ENCODE measurements at places on chromosomes 2 and 18.

DNA sequence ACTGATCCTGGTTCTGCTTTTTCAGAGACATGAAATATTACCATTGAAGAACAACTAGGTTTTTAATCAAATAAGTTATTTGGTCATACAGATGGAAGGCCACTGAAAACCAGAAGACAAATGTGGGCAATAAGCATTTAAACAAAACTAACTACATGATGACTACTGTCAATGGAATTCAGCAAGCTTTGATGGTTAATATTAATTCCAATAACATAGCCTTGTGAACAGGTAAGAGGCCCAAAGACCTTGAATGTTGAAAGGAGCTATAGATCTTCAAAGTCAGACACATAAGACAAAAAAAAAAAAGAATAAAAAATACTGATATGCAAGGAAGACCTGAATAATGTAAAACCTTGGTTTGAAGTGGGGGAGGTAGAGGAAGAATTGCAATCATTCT lies 1955.6 kb upstream of the CELF4 start:
- no peak overlapping the region for H3K27ac ChIP-seq
- DNase-seq = no peak
- no peaks in the 10 kb centered on the region for H3K36me3 ChIP-seq
- H3K4me3 ChIP-seq = no peak overlapping the region
- H3K27me3 ChIP-seq = no peaks in the 10 kb centered on the region

- H3K36me3 ChIP-seq = no peaks in the 10 kb centered on the region
- DNase-seq = no peak
- H3K4me1 ChIP-seq = no peaks in the 10 kb centered on the region
- no peak overlapping the region for H3K4me3 ChIP-seq
- H3K27ac ChIP-seq = no peak overlapping the region
These were observed 43.4 kb upstream of the DNAJC10 start for GRCh38 chr2:182672466-182673165.

DNA sequence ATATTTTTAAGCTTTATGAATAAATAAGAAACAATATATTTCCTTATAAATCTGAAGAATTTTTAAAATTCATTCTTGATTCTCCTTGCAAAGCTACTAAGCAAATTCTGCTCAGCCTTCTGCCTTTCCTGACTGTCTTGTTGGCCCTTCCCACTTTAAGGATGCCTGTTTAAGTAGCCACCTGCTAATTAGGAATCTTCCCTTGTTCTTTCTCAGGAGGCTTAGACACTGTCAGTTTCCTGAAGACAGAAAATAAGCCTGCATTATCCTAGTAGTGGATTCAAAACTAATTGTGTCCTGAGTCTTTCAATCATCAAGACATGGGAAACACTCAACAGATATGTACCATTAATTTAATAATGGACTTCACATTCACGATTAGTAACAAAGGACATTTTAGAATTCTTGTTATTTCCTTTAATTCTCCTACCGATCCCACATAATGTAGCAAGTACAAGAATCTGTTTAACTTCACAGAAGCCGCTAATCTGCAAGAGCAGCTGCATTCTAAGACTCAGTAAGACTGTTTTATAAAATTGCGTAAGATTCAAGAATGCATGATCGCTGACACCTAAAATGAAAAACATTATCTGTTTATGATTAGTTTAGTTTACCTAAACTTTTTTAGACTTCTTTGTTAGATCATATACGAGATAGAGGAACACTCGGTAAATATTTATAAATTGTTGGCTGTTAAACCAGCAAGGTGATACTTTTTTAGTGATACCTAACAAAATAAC lies 445.4 kb upstream of the DSEL start:
- H3K27me3 ChIP-seq = no peaks in the 10 kb centered on the region
- H3K36me3 ChIP-seq = no peaks in the 10 kb centered on the region
- no peak overlapping the region for H3K27ac ChIP-seq
- H3K4me3 ChIP-seq = no peak overlapping the region
- DNase-seq = no peak

DNA sequence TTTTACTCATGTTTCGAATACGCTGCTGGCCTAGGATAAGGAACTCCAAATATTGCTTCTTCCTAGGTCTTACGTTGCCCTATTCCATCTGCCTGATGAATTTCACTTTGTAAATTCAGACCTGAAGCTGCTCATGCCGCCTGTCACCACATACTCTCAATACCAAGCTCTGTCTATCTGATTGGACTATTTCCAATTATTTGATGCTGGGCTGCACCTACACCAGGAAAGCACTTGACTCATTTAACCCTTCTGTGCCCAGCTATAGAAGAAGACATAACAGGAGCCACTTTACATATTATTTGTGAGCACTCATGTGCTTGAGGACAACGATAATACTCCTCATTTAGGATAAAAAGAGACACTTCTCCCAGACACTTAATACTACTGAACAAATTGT lies 1293.9 kb upstream of the LRRTM1 start:
- no peaks in the 10 kb centered on the region for H3K4me1 ChIP-seq
- no peaks in the 10 kb centered on the region for H3K27me3 ChIP-seq
- H3K27ac ChIP-seq = no peak overlapping the region
- H3K36me3 ChIP-seq = no peaks in the 10 kb centered on the region

GRCh38 chr2:105820691-105821090 lies 76.0 kb downstream of the NCK2 start:
- no peak for DNase-seq
- H3K27ac ChIP-seq = no peak overlapping the region
- H3K4me3 ChIP-seq = no peak overlapping the region
- no peaks in the 10 kb centered on the region for H3K27me3 ChIP-seq
- peaks cover 89% of the 10 kb centered on the region for H3K4me1 ChIP-seq

- no peaks in the 10 kb centered on the region for H3K36me3 ChIP-seq
- no peaks in the 10 kb centered on the region for H3K27me3 ChIP-seq
- no peak for DNase-seq
- H3K4me3 ChIP-seq = no peak overlapping the region
- no peaks in the 10 kb centered on the region for H3K4me1 ChIP-seq
These were observed 152.6 kb downstream of the COL6A3 start for GRCh38 chr2:237261327-237261726.

GRCh38 chr2:96934831-96935540 lies 51.4 kb downstream of the FAM178B start:
- no peaks in the 10 kb centered on the region for H3K36me3 ChIP-seq
- peaks cover 2% of the 10 kb centered on the region for H3K4me1 ChIP-seq
- no peak for DNase-seq
- no peak overlapping the region for H3K4me3 ChIP-seq
- H3K27ac ChIP-seq = no peak overlapping the region

- no peaks in the 10 kb centered on the region for H3K27me3 ChIP-seq
- H3K4me3 ChIP-seq = no peak overlapping the region
- no peaks in the 10 kb centered on the region for H3K36me3 ChIP-seq
These were observed 409.2 kb upstream of the HS6ST1 start for GRCh38 chr2:128727914-128728313.
